NCI-H1417 (cell line): ENCODE measurements at places on chromosomes 7 and 10.

- DNase-seq: peak; percentile 82
Observed at GRCh38 chr7:75815418-75816064, 1.9 kb upstream of the CCL24 start.

GRCh38 chr7:108016841-108017775, 14.1 kb upstream of the LAMB1 start:
- peak; percentile 70 for DNase-seq

- no peak for DNase-seq
Observed at GRCh38 chr7:20083781-20084180, 133.4 kb downstream of the MACC1 start.

GRCh38 chr10:4043897-4044665, 259.1 kb upstream of the KLF6 start:
- DNase-seq: no peak

GRCh38 chr7:64606385-64606784, 43.5 kb upstream of the ZNF680 start:
- DNase-seq: no peak

DNA sequence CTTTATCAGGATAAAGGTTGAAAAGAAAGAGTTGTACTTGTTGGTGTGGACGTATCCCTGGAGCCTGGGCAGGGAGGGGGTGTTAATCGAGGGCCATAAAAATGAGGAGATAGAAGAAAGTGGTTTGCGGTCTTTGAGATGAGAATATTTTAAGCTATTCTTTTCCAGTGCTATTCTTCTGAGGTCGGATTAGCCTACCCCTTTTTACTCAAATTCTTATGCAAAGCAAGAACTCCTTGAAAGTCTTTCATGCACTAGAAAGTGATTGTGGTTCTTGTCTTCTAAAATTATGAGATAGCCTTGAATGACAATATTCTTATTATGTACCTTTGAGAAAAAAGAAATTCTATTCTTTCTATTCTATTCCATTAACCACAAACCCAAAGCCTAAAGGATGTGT, 201.3 kb upstream of the SEMA3C start:
- no peak for DNase-seq

DNA sequence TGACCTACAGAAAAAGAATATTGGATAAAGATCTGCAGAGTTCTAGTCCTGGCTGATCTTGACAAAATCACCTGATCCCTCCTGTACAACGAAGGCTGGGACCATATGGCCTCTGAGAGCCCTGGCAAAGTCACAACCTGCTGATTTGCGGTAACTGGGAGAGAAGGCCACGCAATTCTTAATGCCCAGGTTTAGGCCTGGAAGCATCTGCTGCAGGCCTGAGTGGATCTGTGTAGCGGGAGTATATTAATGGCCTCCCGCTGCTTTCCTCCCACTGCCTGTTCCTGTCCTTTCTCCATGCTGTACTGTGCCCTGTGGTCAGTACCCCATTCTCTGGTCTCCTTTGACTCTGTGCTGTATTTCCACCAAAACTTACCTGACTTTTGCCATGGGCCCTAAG, 24.2 kb downstream of the AKR1B1 start:
- no peak for DNase-seq

- DNase-seq: no peak
Observed at GRCh38 chr7:80540836-80541235, 29.0 kb upstream of the GNAT3 start.

DNA sequence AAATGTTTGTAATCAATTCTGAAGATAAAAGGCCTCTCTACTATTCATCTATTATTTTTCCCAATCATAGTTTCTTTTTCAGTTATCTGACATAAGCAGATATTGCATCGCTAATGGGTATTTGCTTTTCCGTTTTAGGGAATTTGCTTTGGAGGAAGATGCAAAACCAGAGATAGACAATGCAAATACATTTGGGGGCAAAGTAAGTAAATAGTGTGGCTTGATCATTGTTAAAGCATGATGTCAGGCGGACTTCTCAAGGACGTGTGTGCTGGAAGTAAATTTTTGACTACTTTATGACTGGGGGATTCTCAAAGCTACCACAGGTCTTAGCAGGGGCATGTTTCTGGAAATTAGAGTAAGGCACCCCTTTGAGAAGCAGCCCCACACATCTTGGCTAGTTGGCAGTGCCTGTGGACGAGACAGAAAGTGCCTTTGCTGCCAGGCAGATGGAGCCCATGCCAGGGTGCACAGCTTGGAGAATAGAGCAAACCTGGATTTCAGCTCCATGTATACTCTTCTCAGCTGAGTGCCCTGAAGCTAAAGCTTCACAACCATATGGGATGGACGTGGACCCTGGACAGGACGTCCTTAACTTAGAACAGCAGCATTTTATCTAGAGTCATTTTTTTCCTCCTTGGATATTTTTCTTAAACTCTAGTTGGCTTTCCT, 68.6 kb downstream of the SRI start:
- DNase-seq: no peak

GRCh38 chr10:59892697-59893096, 13.7 kb downstream of the CCDC6 start:
- no peak for DNase-seq

DNA sequence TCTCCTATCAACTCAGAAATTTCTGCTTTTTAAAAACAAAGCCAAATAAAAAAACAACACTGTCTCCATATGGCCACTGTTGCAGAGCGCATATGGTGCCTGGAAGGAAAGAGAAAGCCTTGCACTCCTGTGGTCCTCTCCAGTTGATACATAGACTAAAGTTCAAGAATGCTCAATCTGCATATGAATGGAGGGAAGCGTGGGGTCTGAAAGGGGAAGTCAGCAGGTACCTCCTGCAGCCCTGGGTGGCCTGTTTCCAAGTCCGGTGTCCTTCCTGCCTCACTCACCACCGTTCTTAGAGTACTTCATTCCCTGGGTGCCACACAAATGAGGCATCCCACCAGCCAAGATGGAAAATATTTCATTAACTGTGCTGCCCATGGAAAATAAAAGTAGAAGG, 138.3 kb upstream of the PALS2 start:
- DNase-seq: no peak

- no peak for DNase-seq
Observed at GRCh38 chr10:14438057-14438456, 107.3 kb upstream of the FRMD4A start.

DNA sequence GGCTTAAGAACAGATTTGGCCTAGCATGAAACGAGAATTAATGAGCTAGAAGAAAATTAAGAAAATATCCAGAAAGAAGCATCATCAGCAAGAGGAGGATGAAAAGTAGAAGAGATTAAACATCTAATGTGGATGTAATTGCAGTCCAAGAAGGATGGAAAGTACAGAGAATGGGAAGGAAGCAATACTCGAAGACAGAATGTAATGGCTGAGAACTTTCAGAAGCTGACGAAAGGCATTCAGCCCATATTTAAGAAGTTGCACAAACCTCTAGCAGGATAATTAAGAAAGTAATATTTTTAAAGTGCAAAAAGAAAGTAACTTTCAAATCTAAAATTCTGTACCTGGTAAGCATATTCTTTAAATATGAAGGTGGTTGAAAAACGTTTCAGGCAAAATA, 60.7 kb downstream of the TRIM24 start:
- no peak for DNase-seq

- DNase-seq: no peak
Observed at GRCh38 chr10:99365311-99365710, 36.2 kb downstream of the CNNM1 start.

- no peak for DNase-seq
Observed at GRCh38 chr10:23088609-23089008, 6.8 kb upstream of the MSRB2 start.

DNA sequence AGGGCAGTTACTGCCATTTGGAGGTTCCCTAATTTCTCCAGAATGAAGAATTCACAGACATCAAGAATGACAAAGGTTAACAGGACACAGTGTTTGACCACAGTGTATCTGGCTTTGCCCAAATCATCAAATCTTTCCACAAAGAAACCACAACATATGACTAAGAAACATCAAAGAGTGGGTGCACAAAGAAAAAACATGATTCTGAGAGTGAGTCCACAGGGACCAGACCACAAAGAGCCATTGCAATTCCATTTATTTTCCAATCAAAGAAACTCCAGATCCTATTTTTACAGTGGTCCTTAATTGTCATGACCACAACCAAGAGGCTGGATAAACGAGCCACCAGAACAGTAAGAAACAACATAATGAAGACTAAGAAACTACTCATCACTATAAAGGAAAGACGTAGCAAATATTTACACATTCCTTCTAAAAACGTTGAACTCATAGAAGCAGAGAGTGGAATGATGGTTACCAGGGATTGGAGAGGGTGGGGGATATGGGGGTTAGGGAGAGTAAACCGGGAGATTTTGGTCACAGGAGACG, 286.5 kb downstream of the DOCK4 start:
- DNase-seq: no peak

DNA sequence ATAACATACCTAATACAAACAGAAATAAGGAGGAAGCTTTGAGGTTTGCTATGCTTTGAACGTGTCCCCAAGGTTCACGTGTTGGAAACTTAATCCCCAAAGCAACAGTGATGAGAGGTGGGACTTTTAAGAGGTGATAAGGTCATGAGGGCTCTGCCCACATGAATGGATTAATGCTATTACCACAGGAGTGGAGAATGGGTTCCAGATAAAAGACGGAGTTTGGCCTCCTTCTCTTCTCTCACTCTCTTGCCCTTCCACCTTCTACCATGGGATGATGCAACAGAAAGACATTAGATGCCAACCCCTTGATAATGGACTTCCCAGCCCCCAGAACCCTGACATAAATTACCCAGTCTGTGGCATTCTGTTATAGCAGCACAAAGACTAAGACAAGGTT, 9.6 kb downstream of the ITGB1 start:
- DNase-seq: no peak

DNA sequence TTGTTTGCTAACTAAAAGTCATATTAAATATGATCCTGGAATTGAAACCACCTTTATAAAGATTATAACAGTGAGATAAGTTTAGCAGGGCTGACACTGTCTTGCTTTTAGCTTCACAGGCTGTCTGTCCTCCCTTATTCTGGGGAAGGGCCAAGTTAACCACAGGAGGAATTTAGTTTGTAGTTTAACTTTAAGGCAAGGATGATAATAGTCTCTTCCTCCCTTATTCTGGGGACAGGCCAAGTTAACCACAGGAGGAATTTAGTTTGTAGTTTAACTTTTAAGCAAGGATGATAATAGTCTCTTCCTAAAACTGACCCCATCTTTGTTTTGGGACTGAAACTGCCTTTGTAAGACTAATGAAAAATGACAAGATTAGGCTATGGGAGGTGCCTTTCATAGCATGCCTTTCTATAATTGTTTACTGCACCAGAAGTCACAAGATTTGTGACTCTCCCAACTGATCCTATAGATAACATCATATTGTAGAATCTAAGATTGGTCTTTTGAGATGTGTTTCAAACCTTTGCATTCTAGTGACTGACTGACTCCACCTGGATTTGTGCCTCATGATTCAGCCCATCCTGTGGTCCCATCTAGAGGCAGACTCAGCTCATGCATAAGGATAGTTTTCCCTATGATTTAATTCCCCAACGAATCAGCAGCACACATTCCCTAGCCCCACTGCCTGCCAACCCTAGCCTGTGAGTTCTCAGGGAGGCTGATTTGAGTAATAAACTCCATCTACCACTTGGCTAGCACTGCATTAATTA, 212.0 kb downstream of the MAGI2 start:
- DNase-seq: no peak

- DNase-seq: no peak
Observed at GRCh38 chr7:35802102-35802466, 1.2 kb downstream of the SEPTIN7 start.

DNA sequence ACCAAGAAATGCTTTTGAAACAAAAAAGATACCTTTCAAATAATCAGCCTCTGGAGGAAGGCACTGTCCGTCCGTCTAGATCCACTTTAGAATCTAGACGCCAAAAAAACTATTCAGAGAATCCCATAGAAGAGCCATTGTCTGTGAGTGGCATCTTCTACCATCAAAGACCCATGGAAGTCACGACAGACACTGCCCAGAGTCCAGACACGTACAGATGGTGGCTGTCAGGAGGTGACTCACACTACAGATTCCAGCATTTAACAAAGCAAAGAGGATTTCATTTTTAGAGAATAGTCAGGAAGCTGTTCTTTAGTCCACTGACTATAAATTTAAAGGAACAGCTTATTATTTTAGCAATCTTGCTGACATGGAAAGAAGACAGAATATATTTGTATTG, 11.7 kb downstream of the C1QL3 start:
- no peak for DNase-seq

DNA sequence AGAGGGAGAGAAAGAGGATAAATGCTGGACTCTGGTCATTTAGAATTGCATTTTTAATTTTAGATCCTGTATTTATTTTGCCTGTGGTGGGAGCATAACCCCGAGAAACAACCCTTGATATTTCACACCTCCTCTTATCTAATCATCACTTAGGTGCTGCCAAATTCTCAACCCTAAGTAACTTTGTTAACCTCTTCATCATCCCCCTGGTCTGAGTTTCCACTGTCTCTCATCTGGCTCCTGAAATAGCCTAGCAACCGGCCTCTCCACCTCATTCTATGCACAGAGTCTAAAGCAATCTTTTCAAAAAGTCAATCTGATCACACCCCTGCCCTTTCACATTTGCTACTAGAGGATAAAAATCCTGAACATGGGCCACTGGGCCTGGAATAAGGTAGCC, 118.5 kb upstream of the C1QL3 start:
- DNase-seq: no peak

DNA sequence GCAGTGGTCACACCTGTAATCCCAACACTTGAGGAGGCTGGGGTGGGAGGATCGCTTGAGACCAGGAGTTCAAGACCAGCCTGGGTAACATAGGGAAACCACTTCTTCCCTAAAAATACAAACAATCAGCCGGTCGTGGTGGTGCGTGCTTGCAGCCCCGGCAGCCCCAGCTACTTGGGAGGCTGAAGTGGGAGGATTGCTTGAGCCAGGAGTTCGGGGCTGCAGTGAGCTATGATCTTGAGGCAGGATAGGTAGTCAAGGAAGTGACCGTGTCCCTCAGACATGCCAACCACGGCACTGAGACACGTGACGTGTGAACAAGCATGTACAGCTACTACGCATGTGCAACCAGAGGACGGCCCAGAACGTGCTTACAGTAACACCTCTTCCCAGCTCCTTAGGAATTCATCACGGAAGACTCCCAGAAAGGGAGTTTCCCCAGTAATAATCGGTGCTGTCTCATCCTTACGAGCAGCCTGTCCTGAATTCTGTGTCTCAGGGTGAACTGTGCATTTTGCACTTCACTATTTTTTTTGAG, 5.3 kb downstream of the GUSB start:
- no peak for DNase-seq

DNA sequence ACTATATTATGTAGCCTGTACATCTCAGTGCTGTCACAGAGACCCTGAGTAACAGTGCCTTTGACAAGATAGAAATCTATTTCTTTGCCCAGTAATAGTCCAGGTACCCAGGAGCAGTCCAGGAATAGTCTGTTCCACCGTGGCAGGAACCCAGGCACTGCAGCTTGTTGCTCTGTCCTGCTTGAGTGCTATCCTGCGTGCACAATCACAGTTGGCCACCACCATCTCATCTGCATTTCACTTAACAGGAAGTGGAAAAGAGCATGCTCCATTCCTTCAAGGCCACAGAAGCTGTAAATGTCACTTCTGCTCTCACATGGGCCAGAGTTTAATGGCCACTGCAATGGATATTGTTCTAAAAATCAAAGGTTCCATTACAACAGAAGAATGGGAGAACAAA, 61.5 kb upstream of the PRR15 start:
- no peak for DNase-seq
